ENCODE measurements at places on chromosomes 11 and 22. TPM values are rescaled to one million over a fixed set of nuclear protein-coding genes. Genes with fewer than 3 reads are reported as not detected.

DNA sequence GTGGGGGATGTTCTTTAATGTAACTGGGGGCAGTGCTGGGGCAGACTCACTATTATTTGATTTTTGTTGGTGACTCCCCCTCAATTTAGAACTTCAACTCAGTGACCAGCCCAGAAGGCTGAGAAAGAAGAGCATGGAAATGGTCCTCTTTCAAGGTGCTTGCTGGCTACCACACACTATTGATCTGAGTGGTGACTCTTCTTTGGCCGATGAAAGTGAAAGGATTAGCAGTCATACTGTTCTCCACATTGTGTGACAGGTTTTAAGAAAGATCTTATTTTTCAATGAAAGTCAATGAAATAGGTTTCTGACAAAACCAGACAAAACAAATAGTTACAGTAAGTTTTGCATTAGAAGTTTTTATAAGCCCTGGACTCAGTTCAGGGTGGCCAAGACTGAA lies 29.9 kb downstream of the NLRP14 start:
- H3K4me1 ChIP-seq = no peaks in the 10 kb centered on the region
- no peaks in the 10 kb centered on the region for H3K36me3 ChIP-seq
- H3K27me3 ChIP-seq = no peaks in the 10 kb centered on the region
- H3K27ac ChIP-seq = no peak overlapping the region
- no peak overlapping the region for H3K4me3 ChIP-seq

Gene GLYAT
- not detected for total RNA-seq

GRCh38 chr11:59355226-59355625 lies 3.5 kb upstream of the OR5AN1 start:
- no peaks in the 10 kb centered on the region for H3K36me3 ChIP-seq
- no peak overlapping the region for H3K4me3 ChIP-seq
- H3K4me1 ChIP-seq = no peaks in the 10 kb centered on the region
- no peak overlapping the region for H3K27ac ChIP-seq
- DNase-seq = no peak

DNA sequence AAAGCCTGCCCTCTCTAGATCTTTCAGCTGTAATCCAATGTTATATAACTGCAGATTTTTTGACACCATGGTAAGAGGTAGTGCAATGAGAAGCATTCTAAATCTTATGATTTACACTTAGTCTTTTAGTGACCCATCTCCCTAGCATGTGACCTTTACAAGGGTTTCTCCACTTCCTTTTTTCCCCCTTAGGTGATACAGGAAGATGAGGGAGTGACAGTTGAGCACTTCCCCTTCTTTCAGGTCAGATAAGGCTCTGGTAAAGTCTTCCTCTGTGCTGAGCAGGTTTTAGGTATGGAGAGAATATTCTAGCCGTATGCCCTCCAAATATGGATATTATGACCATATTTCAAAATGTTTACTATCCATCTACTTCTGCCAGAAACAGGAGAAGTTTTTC lies 753.6 kb downstream of the JRKL start:
- no peak overlapping the region for H3K4me3 ChIP-seq
- no peaks in the 10 kb centered on the region for H3K27me3 ChIP-seq
- DNase-seq = no peak
- H3K36me3 ChIP-seq = no peaks in the 10 kb centered on the region

Gene KCNK4
- total RNA-seq = 0.31 TPM

DNA sequence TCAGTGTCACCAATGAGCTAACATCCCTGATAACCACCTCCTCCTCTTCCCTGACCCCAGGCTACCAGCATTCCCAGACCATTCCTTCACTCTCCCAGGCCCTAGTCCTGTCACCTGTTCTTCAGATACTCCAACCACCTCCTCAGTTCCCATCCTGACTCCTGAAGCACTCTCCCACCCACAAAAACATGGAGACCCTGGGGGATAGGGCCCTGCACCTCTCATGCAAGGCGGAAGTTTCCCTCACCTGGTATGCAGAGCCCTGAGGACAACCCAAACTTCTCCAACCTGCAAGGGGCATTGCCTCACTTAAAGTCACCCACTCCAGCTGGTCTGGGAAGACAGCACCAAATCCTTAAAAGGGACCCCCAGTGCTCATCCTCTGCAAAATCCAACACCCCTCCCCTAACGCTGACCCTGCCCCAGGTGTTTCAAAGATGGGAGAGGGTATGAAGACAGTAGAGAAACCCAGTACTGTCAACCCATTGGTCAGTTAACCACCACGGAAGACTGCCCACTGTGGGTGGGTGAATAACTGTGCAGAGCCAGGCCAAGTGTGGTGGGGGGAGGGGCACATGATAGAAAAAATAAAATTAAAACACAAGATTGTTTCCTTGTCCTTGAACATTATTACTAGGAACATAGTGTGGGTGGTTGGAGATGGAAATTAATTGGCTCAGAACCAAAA lies 1.4 kb downstream of the TNKS1BP1 start:
- H3K4me1 ChIP-seq = peaks cover 45% of the 10 kb centered on the region
- H3K36me3 ChIP-seq = peaks cover 51% of the 10 kb centered on the region
- peak overlapping the region; percentile 42 for H3K4me3 ChIP-seq

- no peaks in the 10 kb centered on the region for H3K27me3 ChIP-seq
- no peaks in the 10 kb centered on the region for H3K36me3 ChIP-seq
Observed at GRCh38 chr11:119691020-119691666, 37.9 kb downstream of the NECTIN1 start.

- H3K27ac ChIP-seq = no peak overlapping the region
- H3K4me3 ChIP-seq = no peak overlapping the region
- H3K36me3 ChIP-seq = no peaks in the 10 kb centered on the region
- H3K4me1 ChIP-seq = 0 out of 2 replicates have a peak, but pooled peaks cover 10% of the 10 kb centered on the region
Observed at GRCh38 chr22:29154364-29155048, 51.2 kb upstream of the EMID1 start.

- no peak overlapping the region for H3K4me3 ChIP-seq
- H3K4me1 ChIP-seq = no peaks in the 10 kb centered on the region
- H3K27ac ChIP-seq = no peak overlapping the region
- DNase-seq = peak; percentile 49
- H3K27me3 ChIP-seq = peaks cover 12% of the 10 kb centered on the region
- no peaks in the 10 kb centered on the region for H3K36me3 ChIP-seq
Observed at GRCh38 chr11:70040452-70040851, 37.7 kb upstream of the ANO1 start.

Gene ABTB2
- 0.09 TPM for total RNA-seq

- DNase-seq = no peak
- H3K4me3 ChIP-seq = peak overlapping the region; percentile 60
- H3K27me3 ChIP-seq = no peaks in the 10 kb centered on the region
- no peaks in the 10 kb centered on the region for H3K36me3 ChIP-seq
- no peak overlapping the region for H3K27ac ChIP-seq
Observed at GRCh38 chr22:30667107-30667493, 575 bp downstream of the DUSP18 start.

DNA sequence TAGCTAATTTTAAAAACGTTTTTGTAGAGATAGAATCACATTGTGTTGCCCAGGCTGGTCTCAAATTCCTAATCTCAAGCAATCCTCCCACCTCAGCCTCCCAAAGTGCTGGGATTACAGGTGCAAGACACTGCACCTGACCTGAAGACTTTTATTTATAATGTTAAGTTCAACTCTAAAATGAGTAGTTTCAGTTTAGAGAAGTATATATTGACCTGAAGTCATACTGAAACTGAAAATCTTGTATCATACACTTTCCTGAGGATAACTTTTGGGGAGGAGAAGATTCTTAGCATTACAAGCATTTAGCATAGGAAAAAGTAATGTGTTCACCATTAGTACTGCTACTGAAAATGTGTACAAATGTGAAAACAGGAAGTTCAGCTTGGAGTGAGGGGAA lies 249.3 kb downstream of the CASP12 start:
- H3K4me3 ChIP-seq = no peak overlapping the region
- no peak overlapping the region for H3K27ac ChIP-seq
- no peaks in the 10 kb centered on the region for H3K27me3 ChIP-seq

Gene DEPDC7
- total RNA-seq = 22.5 TPM

- H3K27me3 ChIP-seq = no peaks in the 10 kb centered on the region
- peak overlapping the region; percentile 100 for H3K27ac ChIP-seq
- peak overlapping the region; percentile 99 for H3K4me3 ChIP-seq
Observed at GRCh38 chr11:58576887-58577471, 1.3 kb upstream of the LPXN start.

GRCh38 chr11:14304601-14305000 lies 54.4 kb downstream of the RRAS2 start:
- DNase-seq = no peak
- no peaks in the 10 kb centered on the region for H3K36me3 ChIP-seq
- H3K4me1 ChIP-seq = peaks cover 8% of the 10 kb centered on the region
- no peaks in the 10 kb centered on the region for H3K27me3 ChIP-seq

DNA sequence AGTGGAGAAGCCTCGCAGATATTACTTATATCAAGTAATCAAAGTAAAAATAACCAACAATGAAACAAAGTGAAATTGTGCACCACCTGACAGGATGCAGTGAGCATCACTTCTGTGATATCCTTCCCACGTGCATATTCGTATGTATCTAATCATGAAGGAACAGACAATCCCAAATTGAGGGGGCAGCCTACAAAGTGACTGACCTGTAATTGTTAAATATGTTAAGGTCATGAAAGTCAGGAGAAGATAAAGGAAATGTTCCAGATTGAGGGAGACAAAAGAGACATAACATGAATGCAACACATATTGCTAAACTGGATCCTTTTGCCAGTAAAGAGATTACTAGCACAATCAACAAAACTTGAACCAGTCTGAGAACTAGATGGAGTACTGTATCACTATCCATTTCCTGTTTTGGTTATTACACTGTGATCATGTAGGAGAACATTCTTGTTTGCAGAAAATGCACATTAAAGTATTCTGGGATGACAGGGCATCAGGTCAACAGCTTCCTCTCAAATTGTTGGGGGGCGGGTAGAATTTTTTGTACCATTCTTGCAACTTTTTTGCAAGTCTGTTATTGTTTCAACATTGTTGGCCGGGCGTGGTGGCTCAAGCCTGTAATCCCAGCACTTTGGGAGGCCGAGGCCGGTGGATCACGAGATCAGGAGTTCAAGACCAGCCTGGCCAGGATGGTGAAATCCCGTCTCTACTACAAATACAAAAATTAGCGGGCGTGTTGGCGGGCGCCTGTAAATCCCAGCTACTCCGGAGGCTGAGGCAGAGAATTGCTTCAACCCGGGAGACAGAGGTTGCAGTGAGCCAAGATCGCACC lies 2.0 kb downstream of the SBF2 start:
- H3K36me3 ChIP-seq = peaks cover 26% of the 10 kb centered on the region
- H3K4me1 ChIP-seq = peaks cover 22% of the 10 kb centered on the region
- DNase-seq = no peak

DNA sequence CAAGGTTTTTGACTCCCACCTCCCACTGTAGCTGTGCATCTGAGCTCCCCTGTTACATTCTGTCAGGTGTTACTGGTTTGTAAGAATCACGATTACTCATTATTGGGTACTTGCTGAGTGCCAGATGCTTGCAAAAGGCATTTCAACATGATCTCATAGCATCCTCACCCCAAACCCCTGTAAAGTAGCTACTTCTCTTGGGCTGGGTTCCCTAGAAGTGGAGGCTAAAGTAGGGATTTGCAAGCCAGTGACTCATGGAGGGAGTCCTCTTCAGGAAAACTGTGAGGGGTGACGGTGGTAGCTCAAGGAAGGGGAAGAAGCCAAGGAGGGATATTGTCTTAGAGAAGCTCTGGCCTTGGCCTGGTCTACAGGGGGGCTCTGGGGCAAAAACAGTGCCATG lies 78.6 kb downstream of the TIMP3 start:
- no peak for DNase-seq
- no peaks in the 10 kb centered on the region for H3K36me3 ChIP-seq
- H3K4me1 ChIP-seq = no peaks in the 10 kb centered on the region
- H3K4me3 ChIP-seq = no peak overlapping the region
- no peaks in the 10 kb centered on the region for H3K27me3 ChIP-seq
- no peak overlapping the region for H3K27ac ChIP-seq

All from SJSA1 (cell line).